ENCODE measurements at places on chromosomes 7 and 10. TPM values are rescaled to one million over a fixed set of nuclear protein-coding genes. Genes with fewer than 3 reads are reported as not detected.

- H3K4me3 ChIP-seq = no peak overlapping the region
- H3K27ac ChIP-seq = no peak overlapping the region
Observed at GRCh38 chr10:130127364-130128061, 8.7 kb upstream of the GLRX3 start.

DNA sequence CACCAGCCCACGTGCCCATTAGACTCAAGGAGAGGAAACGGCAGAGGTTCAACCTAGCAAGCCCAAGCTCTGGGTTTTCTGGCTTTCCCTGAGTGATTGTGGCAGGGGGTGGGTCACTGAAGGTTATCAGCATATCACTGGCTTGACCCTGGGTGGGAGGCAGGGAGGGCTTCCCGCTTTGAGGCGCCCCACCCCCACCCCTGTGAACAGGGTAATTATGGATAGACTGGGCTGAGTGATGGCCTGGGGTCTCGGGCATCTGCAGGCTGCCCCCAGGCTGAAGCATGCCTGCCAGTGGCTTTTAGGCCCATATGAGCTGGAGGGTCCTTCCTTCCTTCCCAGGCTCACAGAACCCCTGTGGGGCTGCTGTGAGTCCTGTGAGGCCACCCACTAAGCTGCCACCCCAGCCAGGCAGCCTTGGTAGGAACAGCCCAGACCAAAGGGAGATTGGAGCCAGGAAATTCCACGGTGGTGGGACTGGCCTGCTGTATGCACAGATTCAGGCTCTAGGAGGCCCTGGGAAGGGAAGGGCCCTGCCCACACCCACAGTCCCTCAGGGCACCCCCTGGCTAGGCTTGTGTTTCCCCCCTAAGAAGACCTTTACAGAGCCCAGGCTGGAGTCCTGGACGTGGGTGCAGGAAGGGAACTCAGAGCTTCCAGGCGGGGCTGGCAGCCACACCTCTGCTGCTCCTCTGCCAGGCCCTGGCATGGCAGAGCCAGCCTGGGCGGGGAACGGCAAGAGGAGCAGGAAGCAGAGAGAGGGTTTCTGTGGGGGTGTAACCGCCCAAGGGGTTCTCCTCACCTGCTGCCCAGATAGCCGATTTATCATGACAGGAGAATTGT lies 33.1 kb downstream of the GPRIN2 start:
- H3K27me3 ChIP-seq = no peaks in the 10 kb centered on the region
- H3K36me3 ChIP-seq = no peaks in the 10 kb centered on the region
- peak; percentile 13 for DNase-seq

DNA sequence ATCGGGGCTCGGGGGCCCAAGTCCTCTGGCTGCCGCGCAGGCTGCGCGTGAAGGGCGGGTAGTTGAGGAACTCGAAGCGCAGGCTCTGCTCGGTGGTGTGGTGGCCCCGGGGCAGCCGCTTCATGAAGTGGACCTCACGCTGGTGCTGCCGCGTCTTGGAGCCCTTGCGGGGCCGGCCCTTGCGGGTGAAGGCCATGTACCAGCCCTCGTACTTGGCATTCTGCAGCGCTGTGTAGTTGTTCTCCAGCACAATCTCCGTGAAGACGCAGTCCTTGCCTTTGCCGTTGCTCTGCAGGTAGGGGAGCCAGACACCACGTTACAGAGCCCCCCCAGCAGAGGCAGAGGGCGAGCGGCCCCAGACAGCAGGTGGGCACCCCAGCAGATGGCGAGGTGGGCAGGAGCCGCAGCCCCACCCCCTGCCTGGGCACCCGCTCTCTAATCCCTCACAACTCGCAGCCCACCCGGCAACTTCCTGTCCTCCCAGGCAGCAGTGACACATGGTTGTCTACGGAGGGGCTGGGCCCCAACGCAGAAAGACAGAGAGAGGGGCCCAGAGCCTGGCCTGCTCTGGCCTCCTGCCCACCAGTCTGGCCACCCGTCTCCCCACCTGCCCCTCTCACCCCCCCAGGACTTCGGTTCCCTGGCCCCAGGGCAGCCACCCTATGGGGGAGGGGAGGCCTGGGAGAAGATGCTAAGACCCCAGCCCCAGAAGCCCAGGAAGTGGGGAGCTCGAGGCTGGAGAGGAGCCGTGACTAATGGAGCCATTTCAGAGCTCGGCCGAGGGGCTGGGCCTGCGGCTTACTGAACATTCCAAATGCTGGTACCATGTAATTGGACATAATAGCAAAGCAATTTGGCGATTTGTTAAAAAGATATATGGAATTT lies 5.3 kb downstream of the FGF8 start:
- H3K4me3 ChIP-seq = no peak overlapping the region
- no peak for DNase-seq
- H3K27ac ChIP-seq = no peak overlapping the region
- H3K27me3 ChIP-seq = peaks cover 3% of the 10 kb centered on the region
- H3K36me3 ChIP-seq = no peaks in the 10 kb centered on the region

- H3K4me1 ChIP-seq = peaks cover 16% of the 10 kb centered on the region
- no peaks in the 10 kb centered on the region for H3K36me3 ChIP-seq
- no peak overlapping the region for H3K27ac ChIP-seq
- H3K27me3 ChIP-seq = no peaks in the 10 kb centered on the region
Observed at GRCh38 chr7:73726083-73726466, 6.6 kb upstream of the STX1A start.

- no peaks in the 10 kb centered on the region for H3K36me3 ChIP-seq
- H3K27me3 ChIP-seq = peaks cover 50% of the 10 kb centered on the region
- no peak overlapping the region for H3K4me3 ChIP-seq
- no peaks in the 10 kb centered on the region for H3K4me1 ChIP-seq
Observed at GRCh38 chr10:77247031-77247990, 390.3 kb downstream of the KCNMA1 start.

DNA sequence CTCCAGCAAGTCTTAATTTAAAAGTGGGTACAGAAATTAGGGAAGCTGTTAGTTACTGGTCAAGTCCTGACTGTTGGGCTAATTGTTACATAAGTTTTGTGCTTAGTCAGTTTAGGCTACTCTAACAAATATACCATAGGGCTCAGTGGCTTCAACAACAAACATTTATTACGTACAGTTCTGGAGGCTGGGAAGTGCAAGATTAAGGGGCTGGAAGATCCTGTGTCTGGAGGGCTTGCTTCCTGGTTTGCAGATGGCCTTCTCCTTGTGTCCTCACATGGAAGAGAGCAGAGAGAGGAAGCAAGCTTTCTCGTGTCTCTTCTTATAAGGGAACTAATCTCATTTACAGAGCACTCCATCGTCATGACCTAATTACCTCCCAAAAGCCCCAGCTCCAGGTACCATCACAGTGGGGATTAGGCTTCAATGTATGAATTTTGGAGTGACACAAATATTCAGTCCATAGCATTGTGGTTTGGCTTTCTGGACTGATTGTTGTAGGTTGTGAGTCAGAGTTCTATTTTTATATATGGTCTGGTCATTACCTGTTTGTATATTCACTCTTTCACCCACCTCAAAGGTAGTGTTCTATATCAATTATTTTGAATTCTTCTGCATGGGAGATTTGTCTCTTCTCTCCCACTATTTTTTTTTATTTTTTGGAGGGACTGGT lies 17.1 kb downstream of the ST7 start:
- H3K36me3 ChIP-seq = no peaks in the 10 kb centered on the region
- peaks cover 15% of the 10 kb centered on the region for H3K4me1 ChIP-seq
- H3K4me3 ChIP-seq = no peak overlapping the region
- no peak for DNase-seq
- no peak overlapping the region for H3K27ac ChIP-seq

GRCh38 chr7:29808075-29808801 lies 1.9 kb downstream of the WIPF3 start:
- H3K4me3 ChIP-seq = peak overlapping the region; percentile 65
- no peak for DNase-seq
- no peak overlapping the region for H3K27ac ChIP-seq
- no peaks in the 10 kb centered on the region for H3K36me3 ChIP-seq
- H3K4me1 ChIP-seq = peaks cover 10% of the 10 kb centered on the region
- H3K27me3 ChIP-seq = no peaks in the 10 kb centered on the region

DNA sequence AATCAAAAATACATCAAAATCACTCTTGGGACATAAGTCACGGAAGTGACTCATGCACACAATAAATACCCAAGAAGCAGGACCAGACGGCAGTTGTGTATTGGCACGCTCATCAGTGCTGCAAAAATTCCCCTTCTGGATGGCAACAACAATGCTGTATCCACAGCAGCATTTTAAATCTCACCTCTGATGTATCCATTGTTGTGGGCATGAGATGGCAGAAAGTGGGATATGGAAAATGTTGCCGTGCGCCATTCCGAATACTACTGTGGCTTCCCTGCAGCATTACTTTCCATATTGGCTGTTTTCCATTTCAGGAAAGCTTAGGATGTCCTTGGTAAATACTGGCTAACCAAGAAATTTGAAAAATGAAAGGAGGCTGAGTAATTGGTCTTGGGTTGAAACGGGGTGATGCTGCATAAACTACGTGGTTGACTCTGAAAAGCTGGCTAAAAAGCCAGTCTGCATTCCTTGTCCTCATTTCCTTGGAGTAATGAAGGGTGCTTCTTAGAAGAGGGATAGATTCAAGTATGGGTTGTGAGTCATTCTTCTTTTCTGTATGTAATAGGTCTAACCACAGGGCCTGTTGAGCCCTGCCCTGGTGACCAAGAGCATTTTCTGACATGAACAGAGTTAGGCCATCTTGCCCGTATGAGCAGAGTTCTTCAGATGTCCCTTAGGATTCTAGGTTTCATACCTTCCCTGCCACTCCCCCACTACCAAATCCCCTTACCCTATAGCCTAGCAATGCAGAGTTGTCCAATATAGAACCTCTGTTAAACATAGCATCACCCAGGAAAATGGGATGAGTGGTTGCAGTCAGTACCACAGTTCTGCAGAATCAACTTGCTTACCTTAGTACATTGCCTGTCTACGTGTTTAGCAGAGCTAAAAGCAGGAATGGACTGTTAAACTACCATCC lies 36.3 kb upstream of the TOMM7 start:
- peaks cover 21% of the 10 kb centered on the region for H3K36me3 ChIP-seq
- H3K4me1 ChIP-seq = peaks cover 57% of the 10 kb centered on the region

GRCh38 chr7:17623546-17624185 lies 316.6 kb downstream of the SNX13 start:
- DNase-seq = no peak
- H3K4me3 ChIP-seq = no peak overlapping the region
- no peaks in the 10 kb centered on the region for H3K27me3 ChIP-seq
- H3K4me1 ChIP-seq = no peaks in the 10 kb centered on the region

- no peaks in the 10 kb centered on the region for H3K27me3 ChIP-seq
- no peak overlapping the region for H3K4me3 ChIP-seq
- H3K36me3 ChIP-seq = no peaks in the 10 kb centered on the region
- no peak overlapping the region for H3K27ac ChIP-seq
- H3K4me1 ChIP-seq = no peaks in the 10 kb centered on the region
- no peak for DNase-seq
Observed at GRCh38 chr7:35185908-35186731, 67.8 kb downstream of the TBX20 start.

DNA sequence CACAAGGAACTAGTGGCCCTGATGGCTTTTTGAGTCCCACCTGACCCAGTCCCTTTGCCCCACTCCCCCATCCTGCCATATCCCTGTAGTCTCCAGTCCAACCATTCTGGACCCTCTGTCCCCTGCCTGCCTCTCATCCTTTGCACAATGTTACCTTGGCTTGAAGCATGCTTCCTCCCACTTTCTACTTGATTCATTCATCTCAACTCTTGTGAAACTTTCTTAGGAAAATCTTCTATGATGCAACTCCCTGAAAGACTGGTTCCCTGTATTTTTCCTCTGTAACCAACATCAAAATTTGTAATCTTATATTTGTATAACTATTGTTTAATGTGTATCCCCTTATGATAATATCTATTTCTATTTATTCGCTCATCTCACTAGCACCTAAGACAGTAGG lies 151.5 kb downstream of the LRRTM3 start:
- H3K36me3 ChIP-seq = no peaks in the 10 kb centered on the region
- no peak for DNase-seq
- H3K4me1 ChIP-seq = no peaks in the 10 kb centered on the region
- no peak overlapping the region for H3K27ac ChIP-seq
- no peaks in the 10 kb centered on the region for H3K27me3 ChIP-seq

GRCh38 chr10:108385963-108386362 lies 1221.5 kb upstream of the SORCS1 start:
- no peak overlapping the region for H3K27ac ChIP-seq
- no peaks in the 10 kb centered on the region for H3K27me3 ChIP-seq
- H3K4me3 ChIP-seq = no peak overlapping the region

DNA sequence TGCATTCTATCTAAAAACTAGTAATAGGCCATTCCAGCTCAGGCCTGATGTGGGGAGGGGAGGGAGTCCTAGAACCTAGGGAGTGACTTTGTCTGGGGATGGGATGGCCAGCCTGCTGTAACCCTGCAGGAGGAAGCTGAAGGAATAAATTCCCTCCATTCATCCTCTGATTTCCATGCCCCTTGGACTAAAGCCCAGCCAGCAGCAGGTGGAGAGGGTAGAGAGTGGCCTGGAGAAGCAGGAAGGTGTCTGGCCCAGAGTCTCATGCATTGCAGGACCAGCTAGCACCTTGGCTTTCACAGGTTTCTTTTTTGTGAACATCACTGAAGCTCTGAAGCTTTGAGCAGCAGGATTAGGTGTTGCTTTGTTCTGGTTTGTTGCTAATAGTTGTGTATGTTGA lies 32.8 kb upstream of the CDH23 start:
- no peaks in the 10 kb centered on the region for H3K36me3 ChIP-seq
- H3K4me1 ChIP-seq = peaks cover 39% of the 10 kb centered on the region

GRCh38 chr10:9158675-9159074 lies 1104.2 kb downstream of the GATA3 start:
- no peaks in the 10 kb centered on the region for H3K36me3 ChIP-seq
- H3K4me3 ChIP-seq = no peak overlapping the region
- no peaks in the 10 kb centered on the region for H3K27me3 ChIP-seq
- no peak overlapping the region for H3K27ac ChIP-seq
- no peaks in the 10 kb centered on the region for H3K4me1 ChIP-seq

GRCh38 chr7:46424934-46425333 lies 503.9 kb upstream of the IGFBP3 start:
- no peak overlapping the region for H3K4me3 ChIP-seq
- H3K27me3 ChIP-seq = no peaks in the 10 kb centered on the region
- no peaks in the 10 kb centered on the region for H3K36me3 ChIP-seq
- H3K27ac ChIP-seq = no peak overlapping the region

- no peaks in the 10 kb centered on the region for H3K36me3 ChIP-seq
- H3K27me3 ChIP-seq = no peaks in the 10 kb centered on the region
- no peak for DNase-seq
- no peak overlapping the region for H3K4me3 ChIP-seq
- no peaks in the 10 kb centered on the region for H3K4me1 ChIP-seq
- H3K27ac ChIP-seq = no peak overlapping the region
Observed at GRCh38 chr7:155255621-155256020, 42.1 kb upstream of the INSIG1 start.

DNA sequence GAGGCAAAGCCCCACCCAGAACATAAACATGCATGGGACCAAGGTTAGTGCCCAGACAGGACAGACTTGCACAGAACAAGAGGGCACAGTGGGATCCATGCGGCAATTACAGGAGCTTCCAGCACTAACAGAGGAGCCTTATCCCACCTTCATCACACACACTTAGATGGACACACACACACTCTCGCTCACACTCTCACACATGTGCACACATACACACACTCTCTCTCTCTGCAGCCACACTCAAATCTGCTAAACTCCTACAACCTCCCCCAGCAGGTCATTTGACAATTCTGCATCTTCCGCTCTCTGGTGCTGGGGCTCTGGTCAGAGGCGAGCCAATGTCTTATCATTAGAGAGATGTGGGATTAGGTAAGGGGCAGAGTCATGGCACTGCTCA lies 120.5 kb downstream of the UBE2H start:
- no peaks in the 10 kb centered on the region for H3K27me3 ChIP-seq
- H3K4me3 ChIP-seq = no peak overlapping the region
- 0 out of 2 replicates have a peak, but pooled peaks cover 8% of the 10 kb centered on the region for H3K36me3 ChIP-seq
- H3K4me1 ChIP-seq = peaks cover 59% of the 10 kb centered on the region
- H3K27ac ChIP-seq = peak overlapping the region; percentile 95
- no peak for DNase-seq

The GSDME gene
- 7.6 TPM for total RNA-seq

The GIMAP4 gene
- 0.49 TPM for total RNA-seq

The EBLN1 gene
- not detected for total RNA-seq

The ZCCHC24 gene
- total RNA-seq = 7.0 TPM

The OR13A1 gene
- total RNA-seq = not detected

The LAMB4 gene
- total RNA-seq = not detected

The KCNIP2 gene
- 8.5 TPM for total RNA-seq

The ZNF777 gene
- total RNA-seq = 15.6 TPM

Measured in HCT116 (cell line).